ENCODE measurements at places on chromosomes 2 and 18.
A peak's percentile ranks its signal among the peaks of the same experiment; 100 is the strongest.

DNA sequence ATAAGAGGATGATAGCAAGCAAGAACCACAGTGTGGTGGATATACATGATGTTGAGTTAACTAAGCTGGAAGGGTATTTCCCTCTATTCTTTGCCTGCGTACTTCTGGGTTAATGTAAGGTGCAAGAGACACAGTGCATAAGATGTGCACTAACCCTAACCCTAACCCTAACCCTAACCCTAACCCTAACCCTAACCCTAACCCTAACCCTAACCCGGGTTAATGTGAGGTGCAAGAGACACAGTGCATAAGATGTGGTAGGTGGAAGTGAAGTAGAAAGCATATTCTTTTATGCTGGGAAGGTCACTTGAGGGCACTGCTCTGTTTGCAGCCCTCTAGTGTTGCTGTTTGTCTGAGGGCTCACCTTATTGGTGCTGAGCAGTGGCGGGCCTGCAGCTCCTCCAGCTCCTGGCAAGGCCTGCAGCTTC is 181.5 kb upstream of the ITGA4 start:
- no peak for DNase-seq

- DNase-seq = no peak
Observed at GRCh38 chr2:113186433-113186796, 12.6 kb downstream of the PSD4 start.

GRCh38 chr2:105329561-105330495 is at the start of gene TGFBRAP1:
TSS of gene TGFBRAP1 (minus strand) at chr2:105329735. CDS start at chr2:105308301, 21,434 bp downstream.
- peak; percentile 64 for DNase-seq

- DNase-seq = no peak
Observed at GRCh38 chr2:30549096-30549495, 102.0 kb downstream of the LCLAT1 start.

DNA sequence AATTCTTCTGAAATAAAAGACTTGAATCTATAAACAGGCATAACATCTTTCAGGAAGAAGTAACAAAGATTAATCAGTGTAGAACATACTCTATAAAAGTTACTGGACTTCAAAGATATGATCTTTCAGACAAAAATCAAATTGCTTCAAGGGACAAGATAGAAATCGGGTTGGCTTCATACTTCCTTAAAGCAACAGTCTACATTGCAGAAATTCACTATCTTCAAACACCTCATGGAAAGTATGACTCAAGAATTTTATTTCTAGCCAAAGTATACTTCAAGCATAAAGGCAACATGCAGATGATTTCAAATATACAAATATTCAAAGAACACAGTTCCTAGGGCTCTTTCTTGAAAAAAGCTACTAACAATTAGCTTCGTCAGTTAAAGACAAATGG is 240.7 kb downstream of the SRBD1 start:
- no peak for DNase-seq

DNA sequence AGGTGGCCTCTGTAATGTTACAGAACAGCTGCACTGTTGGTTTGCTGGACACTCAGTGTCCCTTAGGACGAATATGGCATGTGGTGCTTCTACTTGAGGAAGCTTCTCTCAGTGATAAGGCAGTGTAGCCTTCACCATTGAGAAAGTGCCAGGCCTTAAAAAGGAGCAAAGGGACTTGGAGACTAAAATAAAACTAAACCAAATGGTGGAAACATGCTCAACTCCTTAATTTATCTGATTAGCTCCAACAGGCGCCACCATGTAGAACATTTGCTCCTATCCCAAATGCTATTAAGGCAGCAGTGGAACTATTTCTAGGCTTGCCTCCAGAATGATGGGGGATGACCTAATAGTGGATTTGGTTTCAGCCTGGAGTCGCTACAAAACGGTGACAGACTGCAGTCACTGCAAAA is 77.5 kb upstream of the MYL1 start:
- DNase-seq = no peak

- no peak for DNase-seq
Observed at GRCh38 chr2:231433990-231434389, 30.3 kb downstream of the NCL start.

GRCh38 chr2:215970425-215970824 is 42.9 kb downstream of the MREG start:
- DNase-seq = no peak

- no peak for DNase-seq
Observed at GRCh38 chr2:53610260-53610659, 157.3 kb upstream of the CHAC2 start.

GRCh38 chr18:13380691-13381070 is 162.1 kb downstream of the LDLRAD4 start:
- no peak for DNase-seq

- DNase-seq = no peak
Observed at GRCh38 chr2:212923393-212923792, 228.0 kb downstream of the IKZF2 start.

- DNase-seq = no peak
Observed at GRCh38 chr2:111710085-111710484, 173.9 kb downstream of the ANAPC1 start.

DNA sequence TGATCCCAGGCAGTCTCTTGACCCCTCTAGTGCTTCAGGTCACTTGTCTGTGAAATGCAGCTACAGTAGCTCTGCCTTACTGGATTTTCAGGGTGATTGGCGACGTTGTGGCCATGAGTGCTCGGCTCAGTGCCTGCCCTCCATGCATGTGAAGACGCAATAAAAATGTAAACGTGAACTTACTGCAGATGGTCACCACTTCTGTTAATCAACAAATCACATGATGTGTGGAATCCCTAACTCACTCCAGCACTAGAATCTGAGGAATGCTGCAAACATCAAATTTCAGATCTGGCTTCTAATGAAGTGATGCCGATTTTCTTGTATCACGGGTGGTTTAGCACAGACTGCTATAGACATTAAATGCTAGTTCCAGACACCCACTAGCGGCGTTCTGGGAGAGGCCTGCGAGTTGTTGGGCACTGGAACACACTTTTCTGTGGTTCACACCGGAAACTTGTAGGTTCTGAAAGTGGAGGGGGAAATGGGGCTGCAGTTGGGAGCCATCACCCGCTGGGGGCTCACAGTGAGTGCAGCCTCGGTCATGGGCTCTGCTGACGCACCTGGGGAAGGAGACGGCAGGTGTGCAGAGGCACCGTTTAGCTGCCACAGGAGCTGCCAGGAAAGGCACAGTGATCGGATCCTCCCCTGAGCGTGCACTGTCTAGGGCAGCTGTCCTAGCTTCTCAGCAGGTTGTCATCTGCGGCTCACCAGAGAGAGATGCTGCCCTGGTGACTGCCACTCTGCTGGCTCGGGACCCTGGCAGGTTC is 6.5 kb downstream of the CNDP1 start:
- DNase-seq = no peak

GRCh38 chr2:66794070-66794469 is 359.1 kb downstream of the MEIS1 start:
- DNase-seq = no peak

- DNase-seq = no peak
Observed at GRCh38 chr2:20404950-20405349, 41.9 kb upstream of the RHOB start.

DNA sequence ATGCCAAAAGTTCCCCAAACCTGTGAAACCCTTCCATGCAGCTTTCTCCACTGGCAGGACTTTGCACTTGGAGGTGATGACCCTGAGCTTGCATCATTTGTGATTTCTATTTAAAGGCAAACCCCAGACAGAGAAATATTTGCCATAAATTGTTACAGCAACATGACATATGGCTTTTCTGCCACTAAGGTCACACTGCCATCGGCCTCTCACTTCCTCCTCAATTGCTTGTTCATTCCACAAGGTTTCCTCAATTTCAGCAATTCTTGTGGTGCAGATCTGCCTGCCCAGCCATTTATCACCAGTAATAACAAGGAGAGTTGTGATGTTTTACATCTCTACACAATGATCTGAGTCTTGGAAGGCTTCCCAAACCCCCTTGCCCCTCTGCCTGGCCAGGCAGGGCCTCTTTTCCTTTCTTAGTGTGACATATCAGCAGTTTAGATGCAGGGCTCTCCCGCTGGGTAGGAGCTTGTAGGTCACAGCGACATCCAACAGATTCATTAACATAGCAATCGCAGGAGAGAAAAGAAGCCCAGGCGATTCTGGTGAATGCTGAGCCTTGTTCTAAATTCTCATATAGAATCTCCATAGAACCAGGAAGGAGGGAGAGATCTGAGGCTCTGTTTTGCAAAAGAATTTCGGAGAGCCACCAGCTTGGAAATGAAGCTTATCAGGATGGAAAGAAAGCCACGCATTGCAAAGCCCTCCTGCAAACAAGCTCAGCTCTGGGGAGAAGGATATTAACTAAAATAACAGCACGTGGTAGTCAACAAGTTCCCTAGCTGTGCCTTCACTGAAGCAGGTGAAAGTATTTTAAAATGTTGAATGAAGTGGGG is 46.7 kb upstream of the ITGA6 start:
- DNase-seq = no peak

DNA sequence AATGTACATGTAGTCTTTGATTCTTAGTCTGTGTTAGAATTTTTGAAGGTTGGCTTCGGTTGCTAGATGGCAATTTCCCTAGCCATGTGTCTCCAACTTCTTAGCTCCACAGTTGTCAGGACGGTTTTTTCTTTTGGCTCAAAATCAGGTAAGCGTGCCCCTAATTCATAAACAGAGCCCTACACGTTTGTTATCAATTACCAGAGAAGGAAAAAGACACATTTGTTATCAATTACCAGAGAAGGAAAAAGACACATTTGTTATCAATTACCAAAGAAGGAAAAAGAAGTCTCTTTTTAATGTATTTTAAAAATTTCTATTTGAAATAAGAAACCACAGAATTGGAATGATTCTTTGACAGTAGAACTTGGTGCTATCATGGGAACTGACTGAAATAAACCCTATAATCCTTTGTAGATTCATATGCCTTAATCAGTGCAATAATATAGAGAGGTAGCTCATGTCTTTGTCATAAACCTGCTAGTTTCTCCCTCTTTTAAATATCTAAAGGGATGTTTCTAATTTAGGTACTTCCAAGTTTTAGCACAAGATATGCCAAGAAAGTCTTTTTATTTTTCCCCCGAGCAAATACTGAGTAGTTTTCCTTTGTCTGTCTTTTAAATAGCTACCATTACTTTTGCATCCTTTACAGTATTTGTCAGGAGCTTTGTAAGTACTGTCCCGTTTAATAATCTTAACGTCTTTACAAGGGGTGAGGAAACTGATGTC is 35.9 kb downstream of the CAMKMT start:
- DNase-seq = no peak

DNA sequence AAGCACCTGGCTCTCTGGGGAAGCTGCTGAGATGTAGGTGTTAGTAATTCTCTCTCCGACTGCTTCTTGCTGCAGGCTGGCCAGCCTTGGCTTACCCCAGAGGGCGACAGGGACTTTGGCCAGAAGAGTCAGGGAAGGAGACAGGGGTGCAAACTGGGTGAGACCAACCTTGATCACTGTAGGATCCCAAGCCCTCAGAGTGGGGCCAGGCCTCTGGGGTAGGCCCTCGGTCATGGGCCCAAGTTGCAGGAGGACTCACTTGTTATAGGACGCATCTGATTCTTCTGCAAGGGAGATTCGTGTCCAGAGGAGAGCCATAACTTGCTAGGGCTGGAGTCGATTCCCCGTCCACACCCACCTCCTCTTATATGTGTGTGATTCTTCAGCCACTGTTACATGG is 111.7 kb upstream of the SIX3 start:
- DNase-seq = no peak

DNA sequence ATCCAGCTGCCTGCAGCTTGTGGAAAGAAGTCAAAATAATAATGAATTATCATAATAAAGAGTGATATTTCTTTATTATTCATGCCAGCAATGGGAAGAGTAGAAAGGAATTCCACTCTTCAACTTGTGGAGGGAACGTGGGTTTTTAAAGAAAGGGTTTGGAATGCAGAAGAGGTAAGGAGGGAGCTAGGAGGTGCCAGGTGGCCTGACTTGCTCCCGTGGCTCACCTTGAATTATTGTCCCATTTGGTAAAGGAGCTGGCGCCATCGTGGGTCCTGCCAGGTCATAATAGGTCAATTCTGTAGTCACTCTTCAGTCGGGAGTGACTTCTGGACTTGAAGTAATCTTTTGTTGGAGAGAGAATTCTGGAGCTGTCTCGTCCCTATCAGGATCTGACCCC is 95.2 kb upstream of the BARD1 start:
- DNase-seq = no peak

- DNase-seq = no peak
Observed at GRCh38 chr18:13300029-13300428, 81.5 kb downstream of the LDLRAD4 start.

DNA sequence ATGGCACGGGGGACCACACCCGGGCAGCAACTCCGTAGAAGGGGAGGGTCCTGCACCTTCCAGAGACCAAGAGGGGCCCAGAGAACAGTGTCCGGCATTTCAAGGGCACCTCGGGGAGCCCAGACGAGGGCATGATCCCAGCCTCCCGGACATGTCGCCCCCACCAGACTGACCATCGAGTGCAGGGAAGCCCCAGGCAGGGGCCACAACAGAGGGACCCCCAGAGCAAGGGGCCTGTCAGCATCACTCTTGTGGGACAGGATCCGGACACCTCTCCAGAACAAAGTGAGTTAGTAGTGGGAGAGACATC is 50.4 kb upstream of the CTDP1 start:
- DNase-seq = no peak

- DNase-seq = no peak
Observed at GRCh38 chr2:138421971-138422335, 79.6 kb upstream of the SPOPL start.
